ENCODE measurements at places on chromosomes 7 and 10. TPM values are rescaled to one million over a fixed set of nuclear protein-coding genes. Genes with fewer than 3 reads are reported as not detected.

Gene TMEM229A
- 0.88 TPM for polyA plus RNA-seq

Gene SLC26A5
- polyA plus RNA-seq = not detected

Gene MEOX2
- not detected for polyA plus RNA-seq

Gene CALML5
- not detected for polyA plus RNA-seq

Gene ADIRF
- not detected for polyA plus RNA-seq

Gene CC2D2B
- not detected for polyA plus RNA-seq

Gene DGKI
- 1.3 TPM for polyA plus RNA-seq

Gene SYT15B
- polyA plus RNA-seq = not detected

Gene GPR26
- not detected for polyA plus RNA-seq

Gene ZSCAN25
- 18.7 TPM for polyA plus RNA-seq

Gene GTF2IRD2
- polyA plus RNA-seq = 29.5 TPM

Gene GIMAP1
- not detected for polyA plus RNA-seq

GRCh38 chr10:77398986-77399755 is 238.4 kb downstream of the KCNMA1 start:
- DNase-seq = no peak

GRCh38 chr7:137304624-137305235 is 38.8 kb downstream of the PTN start:
- DNase-seq = no peak

GRCh38 chr10:31262672-31263071 is 56.3 kb upstream of the ZEB1 start:
- DNase-seq = no peak

- no peak for DNase-seq
These were observed 69.7 kb downstream of the PRSS58 start for GRCh38 chr7:142188154-142188553.

GRCh38 chr7:50703654-50704053 is 79.0 kb downstream of the GRB10 start:
- no peak for DNase-seq

DNA sequence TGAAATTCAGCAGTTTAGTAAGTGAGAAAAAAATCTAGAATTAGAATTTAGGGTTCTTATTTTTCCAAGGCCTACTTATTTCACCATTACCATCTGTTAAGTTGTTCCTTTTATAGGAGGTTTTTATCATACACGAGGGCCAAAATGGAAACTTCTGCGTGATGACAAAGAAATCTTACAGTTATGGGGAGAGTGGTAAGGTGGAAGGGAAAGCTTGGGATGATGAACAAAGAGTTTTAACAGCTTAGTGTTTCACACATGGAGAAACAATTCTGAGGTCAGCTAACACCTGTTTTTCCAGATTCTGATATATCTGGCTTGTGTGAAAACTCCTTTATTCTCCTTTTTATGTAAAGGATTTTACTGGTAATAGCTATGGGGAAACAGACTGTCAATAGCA is 49.8 kb upstream of the SEMA3C start:
- no peak for DNase-seq

- DNase-seq = no peak
These were observed 60.7 kb downstream of the LHPP start for GRCh38 chr10:124522131-124522932.

GRCh38 chr10:15558136-15558535 is 161.6 kb downstream of the ITGA8 start:
- DNase-seq = no peak

GRCh38 chr10:97633921-97634320 is 621 bp upstream of the MORN4 start:
- no peak for DNase-seq

- DNase-seq = peak; percentile 81
These were observed 163.8 kb downstream of the GRK5 start for GRCh38 chr10:119370972-119371703.

- no peak for DNase-seq
These were observed 97.6 kb downstream of the TCERG1L start for GRCh38 chr10:131213741-131214505.

DNA sequence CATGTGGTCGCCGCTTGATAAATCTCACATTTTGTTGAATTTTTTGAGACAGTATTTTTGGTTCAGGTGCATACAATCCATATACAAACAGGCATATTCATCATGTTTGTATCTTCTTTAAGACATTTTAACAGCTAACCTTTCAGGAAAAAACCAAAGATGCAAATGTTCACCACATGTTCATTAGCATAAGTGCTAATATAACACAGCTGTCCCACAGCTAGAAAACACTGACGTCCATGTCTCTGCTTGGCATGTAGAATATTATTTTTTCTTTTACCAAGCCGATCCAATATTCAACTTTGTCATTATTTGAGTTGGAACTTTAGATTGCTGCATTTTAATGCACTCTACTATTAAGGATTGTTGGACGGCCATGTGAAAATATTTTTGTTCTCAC is 31.2 kb downstream of the BMPER start:
- no peak for DNase-seq

- no peak for DNase-seq
These were observed 35.5 kb downstream of the TASOR2 start for GRCh38 chr10:5720182-5720581.

GRCh38 chr7:155287284-155287935 is 10.3 kb upstream of the INSIG1 start:
- no peak for DNase-seq

- DNase-seq = no peak
These were observed 111.6 kb downstream of the ADCY1 start for GRCh38 chr7:45685619-45686240.

DNA sequence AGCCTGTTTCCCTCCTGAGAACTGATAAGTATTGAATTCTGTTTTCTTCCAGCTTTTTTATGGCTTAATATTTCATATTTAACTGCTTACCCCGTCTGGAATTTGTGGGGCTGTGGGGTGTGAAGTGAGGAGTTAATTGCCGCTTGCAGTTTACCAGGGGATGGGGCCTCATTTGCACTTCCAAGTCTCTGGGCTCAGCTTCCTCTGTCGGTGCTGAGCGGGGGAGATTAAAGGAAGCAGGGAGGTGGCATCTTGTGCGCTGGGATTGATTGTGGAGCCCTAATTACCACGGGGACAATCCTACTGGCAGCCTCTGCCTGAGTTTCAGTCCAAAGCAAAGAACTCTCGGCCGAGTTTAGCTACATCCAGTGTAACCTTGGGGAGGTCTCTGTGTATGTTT is 33.4 kb downstream of the ELFN1 start:
- DNase-seq = peak; percentile 25

Data from SK-N-SH (cell line).